NCI-H82 (cell line): ENCODE measurements at places on chromosomes 2 and 18.

DNA sequence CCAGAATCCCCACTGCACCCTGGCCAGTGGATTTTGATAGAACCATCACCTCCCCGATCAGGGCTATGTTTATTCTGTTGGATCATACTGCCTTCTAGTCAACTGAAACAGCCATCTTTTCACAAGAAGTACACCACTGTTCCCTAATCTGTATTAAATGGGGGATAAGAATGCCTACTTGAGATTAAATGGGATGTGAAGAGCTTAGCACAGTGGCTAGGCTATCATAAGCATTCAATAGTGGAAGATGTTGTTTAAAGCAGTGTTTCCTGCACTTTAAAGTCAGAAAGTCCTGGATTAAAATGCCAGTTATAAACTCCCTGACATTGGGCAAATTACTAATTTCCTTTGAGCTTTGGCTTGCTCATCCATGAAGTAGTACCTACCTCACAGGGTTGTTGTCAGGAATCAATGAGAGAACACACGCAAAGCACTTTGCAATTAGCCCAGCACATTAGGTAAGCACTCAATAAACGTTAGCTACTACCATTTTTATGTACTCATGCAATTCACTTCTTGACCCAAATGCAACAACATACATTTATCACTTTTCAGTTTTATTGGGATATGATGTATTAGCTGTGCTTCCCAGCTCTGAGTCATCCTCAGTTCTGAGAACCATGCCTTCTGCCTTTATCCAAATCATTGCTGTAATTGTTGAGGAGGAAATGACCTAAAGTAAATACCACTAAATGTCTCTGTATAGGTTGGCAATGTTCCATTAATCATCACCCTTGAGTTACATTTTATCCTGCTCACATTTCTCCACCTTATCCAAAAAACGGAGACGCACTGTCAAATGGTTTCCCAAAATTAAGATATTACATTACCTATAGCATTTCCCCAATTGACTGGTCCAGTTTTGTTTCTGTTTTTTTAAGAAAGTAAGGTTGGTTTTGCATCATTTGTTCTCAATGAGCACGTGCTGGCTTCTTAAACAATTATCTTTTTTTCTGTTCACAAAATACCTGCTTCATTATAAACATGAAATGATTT is 2.1 kb downstream of the TMEM247 start:
- DNase-seq, result peak; percentile 62

- DNase-seq, result peak; percentile 21
Measured at GRCh38 chr2:188529710-188530109, 238.0 kb downstream of the GULP1 start.

GRCh38 chr2:241034490-241035141 is 36.2 kb downstream of the SNED1 start:
- no peak for DNase-seq

- DNase-seq, result no peak
Measured at GRCh38 chr2:239852272-239852671, 172.9 kb downstream of the NDUFA10 start.

GRCh38 chr2:206535260-206535986 is 92.1 kb downstream of the ADAM23 start:
- no peak for DNase-seq

GRCh38 chr2:199716807-199717586 is 134.0 kb downstream of the FTCDNL1 start:
- peak; percentile 27 for DNase-seq

DNA sequence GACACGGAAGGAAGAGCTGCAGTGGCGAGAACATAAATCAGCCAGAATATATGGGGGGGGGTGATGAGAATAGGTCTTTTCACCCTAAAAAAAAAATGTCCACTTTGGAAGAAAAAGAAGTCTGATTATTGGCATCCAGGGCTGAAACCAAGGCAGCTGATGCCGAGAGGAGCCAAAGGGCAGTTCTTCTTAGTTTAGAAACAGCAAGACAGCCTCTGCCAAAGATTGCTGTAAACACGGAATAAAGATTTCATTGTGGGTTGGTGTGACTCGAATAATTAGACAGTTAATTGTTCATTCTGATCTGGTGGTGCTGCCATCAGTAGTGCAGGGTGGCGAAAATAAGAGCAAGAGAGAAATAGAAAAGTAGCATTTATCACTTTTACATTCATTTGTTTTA is 3.5 kb downstream of the CDH20 start:
- DNase-seq, result no peak

- peak; percentile 25 for DNase-seq
Measured at GRCh38 chr2:170362871-170363631, 185.1 kb downstream of the MYO3B start.

GRCh38 chr2:138333677-138334076 is 167.9 kb upstream of the SPOPL start:
- DNase-seq, result no peak

DNA sequence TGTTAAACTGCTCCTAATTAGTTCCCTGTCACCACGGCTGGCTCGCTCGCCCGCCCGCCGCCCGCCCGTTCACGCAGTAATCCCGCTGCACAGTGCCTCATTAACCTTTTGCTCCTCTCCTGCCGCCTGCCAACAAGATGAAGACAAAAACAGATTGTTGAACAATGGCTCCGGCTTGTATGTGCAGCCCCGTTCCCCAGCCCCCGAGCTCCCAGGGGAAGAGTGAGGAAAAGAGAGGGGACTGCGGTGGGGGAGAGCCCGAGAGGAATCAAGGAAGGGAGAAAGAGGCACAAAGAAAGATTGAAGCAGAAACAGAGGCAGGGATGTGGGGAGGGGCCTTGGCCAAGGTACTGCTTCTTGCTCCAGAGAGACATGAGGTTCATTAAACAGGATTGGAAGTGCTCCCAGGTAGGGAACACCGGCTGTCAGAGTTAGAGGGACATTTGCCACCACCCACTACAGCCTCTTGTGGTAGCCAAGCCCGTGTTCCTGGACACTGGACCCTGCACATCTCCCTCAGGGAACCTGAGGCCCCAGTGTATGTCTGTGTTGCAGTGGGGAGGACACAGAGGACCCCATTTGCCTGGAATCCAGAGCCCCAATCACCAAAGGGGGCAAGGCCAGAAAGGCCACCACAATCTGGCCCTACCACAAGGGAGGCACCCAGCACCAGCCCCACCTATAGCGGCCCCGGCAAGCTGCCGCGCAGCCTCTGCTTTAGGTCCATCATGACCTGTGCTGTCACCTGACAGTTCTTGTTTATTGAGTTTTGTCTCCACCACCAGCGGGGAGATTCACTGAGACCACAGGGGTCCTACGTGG is 38.1 kb downstream of the EMX1 start:
- DNase-seq, result peak; percentile 53

DNA sequence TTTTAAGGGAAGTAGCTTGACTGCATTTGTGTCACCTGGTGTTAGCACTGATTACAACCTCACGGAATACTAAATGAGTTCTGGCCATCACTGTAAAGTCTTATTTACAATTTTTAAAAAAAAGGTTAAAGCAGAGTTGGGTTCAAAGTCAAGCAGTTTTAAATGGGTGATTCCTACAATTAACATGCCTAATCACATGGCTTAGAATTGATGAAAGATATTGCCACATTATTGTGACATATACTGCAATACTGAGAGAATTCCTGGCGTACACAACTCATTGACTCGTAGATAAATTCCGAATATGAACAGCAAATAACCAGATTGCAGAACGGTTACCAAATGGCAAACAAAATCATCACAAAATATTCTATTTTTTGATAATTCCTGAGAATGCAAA is 34.2 kb downstream of the ROCK2 start:
- no peak for DNase-seq

- no peak for DNase-seq
Measured at GRCh38 chr18:14097761-14098160, 34.5 kb downstream of the ZNF519 start.

GRCh38 chr2:164913640-164914350 is 41.5 kb downstream of the SLC38A11 start:
- peak; percentile 20 for DNase-seq

DNA sequence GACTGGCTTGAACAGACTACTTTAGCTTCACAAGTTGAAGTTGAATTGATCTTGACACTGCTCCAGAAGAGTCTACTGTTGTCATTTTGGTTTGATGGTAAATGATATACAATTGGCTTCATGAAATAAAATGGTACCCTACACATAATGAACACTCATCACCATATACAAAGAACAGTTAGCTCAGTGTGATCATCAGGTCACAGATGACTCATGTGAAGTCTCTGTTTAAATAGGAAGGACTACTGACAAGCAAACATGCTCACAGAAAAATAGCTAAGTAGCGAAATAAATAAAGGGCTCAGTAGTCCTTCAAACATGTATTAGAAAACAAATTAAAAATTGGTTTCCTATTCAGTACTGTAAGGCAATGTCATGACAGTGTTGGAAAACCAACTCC is 96.2 kb downstream of the MEIS1 start:
- DNase-seq, result no peak

- no peak for DNase-seq
Measured at GRCh38 chr2:38178556-38179419, 102.8 kb upstream of the CYP1B1 start.

GRCh38 chr2:77922567-77922966 is 400.4 kb upstream of the LRRTM4 start:
- DNase-seq, result no peak

DNA sequence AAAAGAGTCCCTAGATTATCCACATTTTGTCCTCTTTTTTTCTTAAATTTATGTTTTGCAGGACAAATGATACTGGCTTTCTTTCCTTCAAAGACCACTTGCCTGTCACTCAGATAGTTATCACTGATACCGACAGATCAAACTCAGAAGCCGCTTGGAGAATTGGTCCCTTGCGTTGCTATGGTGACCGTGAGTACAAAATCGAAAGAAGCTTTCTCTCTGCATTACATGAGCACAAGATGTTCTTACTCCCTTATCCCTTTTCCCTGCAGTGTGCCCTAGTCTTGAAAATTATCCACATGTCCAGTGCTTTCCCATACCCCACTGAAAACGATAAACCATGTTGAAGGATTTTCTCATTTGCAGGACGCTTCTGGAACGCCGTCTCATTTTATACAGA is 738.5 kb downstream of the CNTNAP5 start:
- no peak for DNase-seq

DNA sequence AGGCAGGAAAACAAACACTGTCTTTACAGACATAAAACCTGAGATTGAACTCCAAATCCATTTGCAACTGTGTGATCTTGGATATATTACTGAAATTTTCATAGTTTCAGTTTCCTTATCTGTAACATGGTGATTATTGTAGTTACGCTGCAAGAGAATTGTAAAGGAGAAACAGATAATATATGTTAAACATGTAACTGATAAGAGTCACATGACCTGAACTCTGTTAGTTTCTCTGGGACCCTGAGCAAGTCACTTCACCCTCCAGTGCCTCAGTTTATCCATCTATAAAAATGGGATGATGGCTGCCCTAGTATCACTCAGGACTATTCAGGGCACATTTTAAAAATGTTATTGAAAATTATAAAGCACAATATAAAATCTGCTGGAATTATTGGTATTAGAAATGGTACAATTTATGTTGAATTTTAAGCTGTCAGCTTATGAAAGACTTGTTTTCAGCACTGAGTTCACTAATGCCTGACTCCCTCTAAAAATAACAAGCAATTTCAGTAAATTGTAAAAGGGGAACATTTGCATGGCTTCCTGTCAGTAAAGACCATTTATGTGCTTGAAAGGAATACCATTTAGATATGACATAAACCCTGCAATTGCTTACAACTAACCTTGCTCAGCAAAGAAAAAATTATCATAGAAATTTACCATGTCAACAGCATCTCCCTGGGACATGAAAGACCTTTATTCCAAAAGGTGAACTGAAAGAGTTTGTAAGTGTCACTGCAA is 393.5 kb downstream of the RAD51AP2 start:
- no peak for DNase-seq

DNA sequence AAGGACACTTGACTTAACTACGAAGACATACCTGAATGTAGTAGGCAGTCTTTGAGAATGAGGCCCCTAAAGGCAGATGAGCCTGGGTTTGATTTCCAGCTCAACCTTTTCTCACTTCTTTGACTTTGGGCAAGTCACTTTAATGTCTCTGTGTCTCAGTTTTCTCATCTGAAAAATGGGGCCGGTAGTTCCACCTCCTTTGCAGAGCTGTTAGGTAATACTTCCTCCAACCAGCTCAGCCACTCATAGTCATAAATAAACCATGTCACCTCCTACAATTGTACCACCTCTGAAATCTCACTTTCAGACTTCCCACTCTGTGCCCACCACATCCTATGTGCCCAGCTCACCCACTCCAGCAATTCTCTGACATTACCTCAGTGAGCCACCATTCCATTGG is 10.4 kb downstream of the ARHGAP25 start:
- DNase-seq, result no peak

DNA sequence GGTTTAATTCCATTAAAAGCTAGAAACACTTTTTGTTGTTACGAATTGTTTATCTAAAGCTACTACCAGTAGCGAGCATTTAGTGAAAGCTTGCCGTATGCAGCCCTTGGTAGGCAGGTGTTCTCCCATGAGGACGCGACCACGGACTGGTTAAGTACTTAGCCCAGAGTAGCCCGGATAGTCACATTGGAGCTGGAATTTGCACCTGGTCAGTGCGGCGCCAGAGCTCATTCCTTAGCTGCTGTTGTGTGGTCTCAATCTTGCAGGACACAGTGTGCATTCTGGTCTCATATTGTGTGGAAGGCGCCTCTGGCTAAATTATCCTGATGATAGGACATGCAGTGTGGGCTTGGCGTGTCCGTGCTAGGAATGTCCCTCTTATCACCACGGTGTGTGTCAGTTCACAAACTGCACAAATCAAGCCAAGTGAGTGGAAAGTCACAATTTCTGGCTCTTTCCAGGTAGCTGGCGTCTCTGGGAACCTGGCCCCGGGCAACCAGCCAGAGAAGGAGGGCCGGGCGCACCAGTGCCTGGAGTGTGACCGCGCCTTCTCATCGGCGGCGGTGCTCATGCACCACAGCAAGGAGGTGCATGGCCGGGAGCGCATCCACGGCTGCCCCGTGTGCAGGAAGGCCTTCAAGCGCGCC is 133.3 kb downstream of the ZNF236 start:
- no peak for DNase-seq
